ENCODE measurements at places on chromosomes 2 and 18.

GRCh38 chr18:59833785-59834184 is 66.0 kb upstream of the PMAIP1 start:
- DNase-seq: no peak

DNA sequence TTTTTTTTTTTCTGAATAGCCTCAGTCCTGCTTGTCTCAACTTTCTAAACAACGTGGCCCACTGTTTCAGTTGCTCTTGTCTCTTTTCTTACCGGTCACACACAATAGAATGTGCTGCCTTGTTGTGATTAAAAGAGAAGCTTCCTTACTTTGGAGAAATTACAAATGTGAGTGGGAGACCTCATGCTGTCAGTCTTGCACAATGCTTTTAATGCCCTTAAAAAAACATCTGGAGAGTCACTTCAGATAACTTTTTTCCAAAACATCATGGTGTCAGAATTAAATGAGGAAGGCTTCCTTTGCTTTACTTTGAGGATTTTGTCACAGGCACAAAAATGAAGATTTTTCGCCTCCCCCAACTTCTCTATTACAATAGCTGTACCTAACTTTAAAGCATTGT is 37.7 kb downstream of the LHCGR start:
- no peak for DNase-seq

DNA sequence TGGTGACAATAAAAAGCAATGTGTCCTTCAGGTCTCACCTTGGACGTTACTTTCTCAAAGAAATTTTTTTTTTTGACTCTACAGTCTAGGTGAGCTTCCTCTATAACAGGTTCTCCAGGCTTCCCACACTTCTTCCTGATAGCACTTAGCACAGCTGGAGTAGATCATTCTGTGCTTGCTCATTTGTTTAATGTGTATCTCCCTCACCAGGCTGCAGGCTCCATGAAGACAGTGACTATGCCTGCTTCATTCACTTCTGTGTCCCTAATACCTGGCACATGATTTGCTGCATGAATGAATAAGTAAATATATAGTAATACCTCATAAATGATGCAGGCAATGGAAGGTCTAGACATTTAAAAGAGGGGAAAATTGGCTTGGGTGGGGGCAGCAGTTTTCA is 109.9 kb upstream of the CD302 start:
- DNase-seq: no peak

DNA sequence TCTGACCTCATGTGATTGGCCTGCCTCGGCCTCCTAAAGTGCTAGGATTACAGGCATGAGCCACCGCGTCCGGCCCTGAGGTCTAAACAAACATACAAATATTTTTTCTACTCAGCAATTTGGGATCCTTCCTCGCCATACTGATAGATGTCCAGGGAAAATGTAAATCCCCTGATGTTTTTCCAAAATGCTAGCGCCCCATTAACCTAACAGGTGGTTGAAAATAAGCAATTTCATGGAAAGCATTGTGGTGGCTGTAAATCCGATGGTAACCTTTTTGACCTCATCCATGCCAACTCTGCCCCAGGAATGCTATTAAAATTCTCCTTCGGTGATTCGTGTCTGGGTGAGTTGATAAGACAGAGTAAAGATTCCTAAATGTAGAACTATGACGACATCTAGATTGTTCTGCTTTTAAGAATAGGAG is 19.3 kb downstream of the GEMIN6 start:
- DNase-seq: no peak

DNA sequence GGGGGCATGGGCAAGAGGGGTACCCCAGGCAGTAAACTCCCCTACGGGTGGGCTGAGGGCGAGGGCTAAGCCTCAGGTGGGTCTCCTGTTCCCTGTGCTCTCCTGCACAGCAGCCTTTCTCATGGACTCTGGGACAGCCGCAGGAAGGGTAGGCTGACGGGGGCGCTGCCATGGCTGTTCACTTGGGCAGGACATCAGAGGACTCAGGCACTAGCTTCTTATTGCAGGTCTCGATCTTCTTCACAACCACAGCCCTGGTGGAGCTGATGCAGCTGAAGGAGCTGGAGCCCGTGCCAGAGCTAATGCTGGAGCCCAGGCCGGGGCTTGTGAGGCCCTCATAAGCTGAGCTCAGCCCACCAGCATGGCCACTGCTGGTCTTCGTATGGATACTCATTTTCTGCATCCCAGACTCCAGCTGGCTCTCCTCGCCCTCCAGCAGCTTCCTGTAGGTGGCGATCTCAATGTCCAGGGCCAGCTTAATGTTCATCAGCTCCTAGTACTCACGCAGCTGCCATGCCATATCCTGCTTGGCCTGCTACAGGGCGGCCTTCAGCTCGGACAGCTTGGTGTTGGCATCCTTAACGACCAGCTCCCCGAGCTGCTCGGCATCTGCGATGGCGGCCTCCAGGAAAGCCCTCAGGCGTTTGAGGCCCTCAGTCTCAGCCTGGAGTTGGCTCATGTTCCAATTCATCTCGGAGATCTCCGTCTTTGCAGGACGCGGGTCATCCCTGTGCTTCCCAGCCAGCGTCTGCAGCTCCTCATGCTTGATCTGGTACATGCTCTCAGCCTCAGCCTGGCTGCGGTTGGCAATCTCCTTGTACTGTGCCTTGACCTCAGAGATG is 359.8 kb upstream of the SETBP1 start:
- DNase-seq: no peak

DNA sequence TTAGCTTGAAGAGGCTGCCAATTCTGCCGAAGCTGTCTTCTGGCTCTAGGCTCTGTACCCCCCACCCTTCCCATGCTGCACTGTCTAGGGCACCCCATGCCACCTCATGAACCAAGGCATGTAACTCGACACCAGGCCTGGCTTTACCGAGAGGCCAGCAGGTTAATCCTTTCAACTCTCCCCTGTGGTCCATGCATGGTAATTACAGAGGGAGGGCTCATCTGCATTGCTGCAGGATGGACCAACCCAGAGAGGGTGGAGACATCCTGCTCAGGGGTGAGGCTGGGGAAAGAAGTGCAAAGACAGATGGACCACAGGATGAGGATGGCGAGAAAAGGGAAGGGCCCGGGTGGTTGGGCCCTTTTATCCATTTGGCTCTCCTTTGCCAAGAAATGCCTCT is 65.8 kb downstream of the KCTD1 start:
- no peak for DNase-seq

GRCh38 chr18:41266616-41267015 is 688.4 kb upstream of the PIK3C3 start:
- DNase-seq: no peak

DNA sequence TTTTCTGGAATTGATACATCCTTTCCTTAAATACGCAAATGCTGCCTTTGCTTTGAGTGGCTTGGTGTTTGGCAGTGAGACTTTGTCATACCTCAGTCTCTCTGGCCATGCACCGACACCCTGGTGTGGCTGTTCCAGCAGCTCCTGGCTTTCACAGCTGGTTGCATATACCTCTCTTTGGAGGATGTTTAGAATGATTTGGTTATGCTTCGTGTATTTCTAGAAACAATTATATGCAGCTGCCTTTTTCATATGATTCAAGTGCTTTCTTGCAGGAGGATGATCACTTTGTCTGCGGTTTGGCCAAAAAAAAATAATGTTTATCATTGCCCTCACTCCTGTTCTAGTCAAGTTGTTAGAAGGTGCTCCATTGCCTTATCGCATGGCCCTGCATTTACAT is 95.0 kb upstream of the EML6 start:
- DNase-seq: no peak

DNA sequence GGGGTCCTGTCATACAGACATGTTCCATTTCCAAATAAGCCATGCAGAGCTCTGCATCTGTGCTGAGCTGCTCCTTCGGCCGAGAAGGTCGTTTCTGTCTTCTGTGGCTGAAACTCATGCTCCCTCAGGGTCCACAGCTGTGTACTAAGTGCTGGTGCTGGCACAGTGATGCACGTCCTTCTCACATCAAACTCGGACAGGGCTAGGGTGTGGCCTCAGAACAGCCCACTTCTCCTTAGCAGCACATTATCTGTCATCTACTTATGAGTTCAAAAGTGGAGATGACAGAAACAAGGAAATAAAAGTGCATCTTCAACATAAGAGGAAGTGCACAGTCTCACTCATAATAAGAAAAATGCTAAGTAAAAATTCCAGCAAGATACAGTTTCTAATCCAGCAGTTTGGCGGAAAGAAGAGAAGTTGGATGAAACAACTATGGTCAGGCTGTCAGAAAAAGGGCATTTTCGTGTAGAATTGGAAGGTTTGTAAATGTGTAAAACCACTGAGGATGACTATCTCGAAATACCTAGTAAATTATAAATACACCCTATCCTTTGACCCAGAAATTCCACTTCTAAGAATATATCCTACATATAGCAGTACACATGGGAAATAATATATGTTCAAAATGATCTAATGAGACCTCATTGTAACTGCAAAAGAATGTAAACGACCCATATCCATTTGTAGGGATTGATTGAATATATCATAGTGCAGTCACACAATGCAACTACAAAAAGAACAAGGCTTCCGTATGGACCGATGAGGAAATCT is 53.7 kb upstream of the APCDD1 start:
- peak; percentile 43 for DNase-seq

DNA sequence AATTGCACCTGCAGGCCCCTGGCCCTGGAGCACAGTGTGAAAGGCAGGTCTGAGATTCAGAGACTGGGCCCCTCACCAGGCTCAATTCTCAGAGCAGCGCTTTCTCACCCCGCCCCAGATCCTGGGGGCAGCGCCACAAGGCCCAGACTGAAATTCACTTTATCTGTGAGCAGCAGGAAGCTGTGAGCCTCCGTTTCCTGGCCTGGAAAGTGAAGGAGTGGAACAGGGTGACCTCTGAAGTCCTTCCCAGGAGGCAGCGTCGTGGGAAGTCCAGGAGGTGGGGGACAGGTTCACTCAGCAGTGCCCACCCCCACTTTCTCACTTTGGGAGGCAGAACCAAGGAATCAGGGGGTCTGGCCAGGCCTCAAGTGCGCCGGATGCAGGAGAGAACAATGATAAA is 235.4 kb downstream of the NDUFA10 start:
- DNase-seq: no peak

DNA sequence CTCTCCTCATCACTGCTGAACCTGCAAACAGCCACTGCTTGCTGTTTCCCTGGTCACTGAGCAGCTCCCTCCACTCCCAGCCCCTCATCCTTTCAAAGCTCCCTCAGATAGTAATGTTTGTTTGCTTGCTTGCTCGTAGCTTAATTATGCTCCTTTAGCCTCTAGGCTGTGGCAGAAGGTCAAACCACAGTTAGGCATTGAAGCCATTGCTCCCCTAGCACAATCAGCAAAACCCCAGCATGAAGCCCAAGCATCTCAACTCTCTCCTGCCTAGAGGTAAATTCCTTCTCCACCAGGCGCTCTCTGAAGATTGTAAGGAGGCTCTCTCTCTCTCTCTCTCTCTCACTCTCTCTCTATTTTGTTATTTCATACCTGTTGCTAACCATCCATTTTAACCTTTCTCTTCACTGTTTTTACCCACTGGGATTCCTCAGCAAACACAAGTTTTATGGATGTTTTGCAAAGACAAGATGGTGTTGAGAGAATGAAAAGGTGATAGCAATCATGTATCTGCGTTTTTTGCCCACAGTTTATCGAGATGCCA is 135.9 kb upstream of the HNRNPA3 start:
- no peak for DNase-seq

DNA sequence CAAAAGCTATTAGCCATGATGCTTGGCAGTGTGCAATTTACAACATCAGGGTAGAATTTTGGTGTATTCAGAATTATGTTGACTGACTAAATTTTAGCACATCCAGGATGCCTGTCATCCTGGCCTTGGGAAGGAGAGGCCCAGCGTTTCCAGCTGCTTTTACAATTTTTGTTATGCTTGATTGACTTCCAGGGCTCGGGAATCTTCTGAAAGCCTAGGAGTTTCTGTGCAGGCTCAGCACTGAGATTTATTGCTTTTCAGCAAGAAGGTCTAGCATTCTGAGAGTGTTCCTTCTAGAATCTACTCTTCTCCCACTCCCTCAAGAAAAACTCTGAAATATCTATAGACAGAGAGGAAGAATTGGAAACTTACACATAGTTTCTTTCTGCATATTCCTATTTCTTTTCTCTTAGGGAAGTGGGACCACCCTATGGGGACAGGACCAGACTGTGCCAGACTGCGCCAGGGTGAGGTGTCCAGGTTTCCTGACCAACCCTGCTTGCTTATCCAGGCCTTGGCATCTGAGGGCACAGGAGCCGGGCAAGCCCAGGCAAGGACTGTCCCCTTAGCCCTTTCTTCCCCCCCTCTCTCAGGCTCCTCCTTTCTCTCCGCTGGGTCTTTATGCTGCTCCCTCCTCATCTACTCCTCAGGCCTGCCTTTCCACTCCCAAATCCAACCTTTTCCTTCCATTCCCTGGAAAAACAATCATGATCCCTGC is 26.9 kb downstream of the MAIP1 start:
- no peak for DNase-seq

DNA sequence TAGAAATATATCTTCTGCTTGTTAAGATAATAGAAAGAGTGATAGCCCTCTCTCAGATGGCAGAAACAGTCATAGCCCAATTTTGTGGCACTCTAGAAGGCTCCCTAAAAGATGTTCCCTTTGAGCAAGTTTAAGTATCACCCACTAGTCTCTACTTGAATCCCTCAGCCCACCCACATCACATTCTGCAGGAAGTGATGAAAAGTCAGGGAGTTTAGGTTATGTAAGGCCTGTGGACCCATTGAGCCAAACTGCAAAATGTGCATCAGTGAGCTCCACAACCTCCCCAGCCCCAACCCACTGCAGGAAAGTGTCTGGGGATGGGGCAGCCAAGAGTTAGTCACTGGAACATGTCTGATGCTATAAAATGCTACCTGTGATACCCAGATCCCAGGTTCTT is 25.6 kb downstream of the ANKRD44 start:
- no peak for DNase-seq

DNA sequence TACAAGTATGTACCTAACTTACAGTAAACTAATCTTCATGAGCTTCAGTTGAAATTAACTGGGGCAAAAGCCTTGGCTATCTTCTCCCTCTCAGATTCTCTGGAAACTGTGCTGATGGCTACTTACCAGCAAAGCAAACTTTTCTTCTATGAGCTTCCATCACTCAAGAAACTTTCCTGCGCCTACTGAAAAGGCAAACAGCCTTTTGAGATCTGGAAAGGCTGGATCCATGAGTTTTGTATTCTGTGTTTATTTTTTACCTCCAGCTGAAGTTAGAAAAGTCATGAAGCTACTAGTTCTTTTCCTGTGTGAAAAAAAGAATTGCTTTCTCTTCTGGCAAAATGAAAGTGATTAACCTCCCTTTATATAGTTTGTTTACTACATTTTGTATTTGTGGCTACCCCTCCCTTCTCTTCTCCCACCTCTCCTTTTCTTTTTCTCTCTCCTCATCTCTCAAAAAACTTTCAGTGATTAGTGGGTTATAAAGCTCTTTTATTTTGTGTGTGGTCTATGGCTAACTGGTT is 49.2 kb upstream of the RNF152 start:
- no peak for DNase-seq

GRCh38 chr2:8570637-8571036 is 111.2 kb upstream of the ID2 start:
- no peak for DNase-seq

GRCh38 chr2:26809211-26809610 is 23.4 kb downstream of the CENPA start:
- no peak for DNase-seq

DNA sequence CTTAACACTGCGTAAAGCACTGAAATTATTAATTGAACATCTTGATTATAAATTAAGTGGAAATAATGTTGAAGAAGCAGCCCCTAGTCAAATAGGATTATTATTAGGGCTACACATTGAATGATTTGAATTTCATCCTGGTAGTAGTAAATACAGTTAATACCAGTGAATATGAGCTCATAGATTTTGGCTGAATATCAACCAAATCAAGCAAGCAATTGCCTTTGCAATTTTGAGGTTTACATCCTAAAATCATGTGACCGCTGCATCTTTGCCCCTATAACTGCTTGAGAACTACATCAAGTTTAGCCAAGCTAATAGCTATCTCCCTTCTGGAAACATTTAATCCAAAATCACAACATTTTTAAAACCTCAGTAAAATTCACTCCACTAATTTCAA is 801.2 kb upstream of the PIK3C3 start:
- no peak for DNase-seq
